ENCODE measurements at places on chromosomes 13 and 19.

DNA sequence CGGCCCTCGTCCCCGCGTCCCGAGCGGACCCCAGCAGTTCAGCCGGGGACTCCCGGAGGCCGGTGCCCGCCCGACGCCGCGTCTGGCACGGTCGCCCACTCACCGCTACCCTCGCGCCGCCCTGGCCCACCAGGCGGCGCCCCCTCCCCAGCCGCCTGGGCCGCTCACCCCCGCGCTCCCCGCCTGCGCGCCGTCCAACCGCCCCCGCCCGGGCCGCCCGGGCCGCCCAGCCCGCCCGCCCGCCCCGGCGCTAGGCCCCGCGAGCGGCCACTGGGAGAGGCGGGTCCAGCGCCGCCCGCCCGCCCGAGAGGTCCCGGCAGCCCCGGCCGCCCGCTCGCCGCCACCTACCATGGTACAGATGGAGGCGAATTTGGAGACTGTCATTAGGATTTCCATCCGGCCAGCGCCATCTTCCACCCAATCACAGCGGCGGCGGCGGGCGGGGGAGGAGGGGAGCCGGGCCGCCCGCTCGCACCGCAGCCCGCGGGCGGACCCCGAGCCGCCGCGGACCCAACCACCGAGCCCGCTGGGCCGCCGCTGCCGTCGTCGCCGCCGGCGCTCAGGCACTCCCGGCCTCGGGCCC is at the start of gene USP12:
USP12 (minus strand) TSS at position 568 of the 583 bp plus-strand sequence; CDS start at position 396, 172 bp downstream.
- DNase-seq: peak; percentile 81

DNA sequence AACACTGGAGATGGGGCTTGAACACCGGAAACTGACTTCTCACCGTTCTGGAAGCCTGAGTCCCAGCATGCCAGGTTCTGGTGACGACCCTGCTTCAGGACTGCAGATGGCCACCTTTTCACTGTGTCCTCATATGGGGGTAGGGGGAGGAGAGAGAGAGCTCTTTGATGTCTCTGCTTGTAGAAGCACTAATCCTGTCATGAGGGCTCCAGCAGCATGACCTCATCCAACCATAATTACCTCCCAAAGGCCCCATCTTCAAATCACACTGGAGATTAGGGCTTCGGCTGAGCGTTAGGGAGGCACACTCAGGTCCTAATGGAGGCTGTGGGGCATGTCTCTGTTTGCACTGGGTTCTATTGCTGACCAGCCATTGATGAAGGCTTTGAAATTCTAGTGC is 255.3 kb downstream of the TEX29 start:
- DNase-seq: no peak

GRCh38 chr13:80203496-80203895 is 137.4 kb downstream of the SPRY2 start:
- no peak for DNase-seq

- DNase-seq: no peak
Measured at GRCh38 chr13:44974056-44974793, 15.0 kb downstream of the NUFIP1 start.

- DNase-seq: no peak
Measured at GRCh38 chr13:21511849-21512248, 52.7 kb upstream of the ZDHHC20 start.

GRCh38 chr19:50046649-50047503 is 21.1 kb downstream of the ZNF473 start:
- no peak for DNase-seq

DNA sequence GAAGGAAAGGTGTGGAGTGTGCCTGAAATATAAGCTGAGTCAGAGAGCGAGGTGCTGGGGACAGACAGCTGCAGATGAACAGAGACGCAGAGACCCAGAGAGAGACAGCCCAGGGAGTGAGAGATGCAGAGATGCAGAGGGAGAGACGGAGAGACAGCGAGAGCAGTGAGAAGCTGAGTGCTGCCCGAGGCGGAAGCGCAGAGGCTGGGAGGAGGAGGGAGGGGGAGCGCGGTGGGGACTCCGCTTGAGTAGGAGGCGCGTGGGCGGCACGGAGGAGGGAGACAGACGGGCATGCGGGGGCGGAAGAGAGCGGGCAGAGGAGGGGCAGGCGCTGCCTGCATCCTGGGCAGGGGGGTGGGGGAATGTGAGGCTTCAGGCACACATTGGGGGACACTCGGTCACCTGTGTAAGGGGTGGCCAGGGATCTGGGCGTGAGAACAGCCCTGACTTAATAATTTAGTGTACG is 25.7 kb downstream of the SLC8A2 start:
- DNase-seq: peak; percentile 70

DNA sequence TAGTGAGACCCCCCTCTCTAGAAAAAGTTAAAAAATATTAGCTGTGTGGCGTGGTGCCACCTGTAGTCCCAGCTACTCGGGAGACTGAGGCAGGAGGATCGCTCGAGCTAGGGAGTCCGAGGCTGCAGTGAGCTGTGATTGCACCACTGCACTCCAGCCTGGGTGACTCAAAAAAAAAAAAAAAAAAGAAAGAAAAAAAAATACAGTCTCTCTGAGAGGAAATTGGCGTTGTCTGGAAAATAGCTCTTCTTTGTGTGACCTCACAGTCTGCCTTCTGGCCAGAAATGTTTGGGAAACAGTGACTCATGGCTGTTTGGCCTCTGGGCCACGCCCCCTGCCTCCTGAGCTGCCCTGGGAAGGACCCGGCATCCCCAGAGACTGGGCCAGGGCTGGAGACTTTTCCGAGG is 10.7 kb downstream of the MARCHF2 start:
- DNase-seq: peak; percentile 96

DNA sequence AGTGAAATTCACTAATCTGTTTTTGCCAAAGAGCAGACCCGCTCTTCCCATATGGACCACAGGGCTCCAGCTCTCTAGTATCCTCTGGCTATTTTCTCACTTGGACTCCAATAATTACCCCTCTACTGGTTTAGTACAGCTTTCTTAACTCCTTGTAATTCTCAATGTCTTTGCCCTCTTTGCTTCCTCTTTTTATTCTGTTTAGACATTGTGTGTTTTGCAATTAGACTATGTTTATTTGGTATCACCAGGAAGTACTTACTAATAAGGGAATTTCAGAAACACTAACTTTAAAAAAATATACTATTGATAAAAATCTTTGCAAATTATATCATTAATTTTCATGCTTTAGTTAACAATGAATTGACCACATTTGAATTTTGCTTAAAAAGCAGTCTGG is 111.6 kb upstream of the OBI1 start:
- no peak for DNase-seq
